ENCODE measurements at places on chromosomes 6 and 20.

DNA sequence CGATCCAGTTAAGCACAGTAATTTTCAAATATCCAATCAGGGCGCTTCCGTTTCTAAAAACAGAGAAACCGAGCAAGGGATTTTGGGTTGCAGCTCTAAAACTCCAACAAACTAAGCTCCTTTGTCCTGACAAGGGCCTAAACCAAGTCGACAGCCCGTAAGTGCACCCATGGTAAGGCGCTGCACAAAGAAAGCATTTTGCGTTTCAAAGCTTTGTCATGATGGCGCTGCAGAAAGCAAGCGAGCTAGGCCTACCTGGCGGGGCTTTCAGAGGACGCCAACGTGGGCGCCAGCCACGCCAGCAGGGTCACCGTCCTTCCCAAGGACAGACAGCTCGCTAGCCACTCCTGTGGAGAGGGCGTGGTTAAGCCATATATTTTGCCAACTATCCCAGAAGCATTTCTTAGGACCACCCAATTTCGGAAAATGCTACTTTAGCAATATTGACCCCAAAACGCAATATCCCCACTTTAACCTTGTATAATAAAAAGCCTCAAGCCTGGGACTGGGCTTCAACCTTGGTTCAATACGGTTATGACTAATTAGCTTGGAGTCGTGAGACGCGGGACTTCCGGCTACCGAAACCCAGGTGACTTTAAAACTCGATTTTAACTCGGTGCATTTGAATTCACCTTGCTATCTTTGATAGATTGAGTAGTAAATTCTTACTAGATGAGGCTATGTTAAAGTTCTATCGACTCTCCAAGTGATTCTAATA, 53.8 kb downstream of the TRIM38 start:
- DNase-seq = no peak

GRCh38 chr6:3912361-3913076, 63.3 kb downstream of the FAM50B start:
- no peak for DNase-seq

GRCh38 chr6:111361648-111362047, 121.4 kb downstream of the REV3L start:
- no peak for DNase-seq

DNA sequence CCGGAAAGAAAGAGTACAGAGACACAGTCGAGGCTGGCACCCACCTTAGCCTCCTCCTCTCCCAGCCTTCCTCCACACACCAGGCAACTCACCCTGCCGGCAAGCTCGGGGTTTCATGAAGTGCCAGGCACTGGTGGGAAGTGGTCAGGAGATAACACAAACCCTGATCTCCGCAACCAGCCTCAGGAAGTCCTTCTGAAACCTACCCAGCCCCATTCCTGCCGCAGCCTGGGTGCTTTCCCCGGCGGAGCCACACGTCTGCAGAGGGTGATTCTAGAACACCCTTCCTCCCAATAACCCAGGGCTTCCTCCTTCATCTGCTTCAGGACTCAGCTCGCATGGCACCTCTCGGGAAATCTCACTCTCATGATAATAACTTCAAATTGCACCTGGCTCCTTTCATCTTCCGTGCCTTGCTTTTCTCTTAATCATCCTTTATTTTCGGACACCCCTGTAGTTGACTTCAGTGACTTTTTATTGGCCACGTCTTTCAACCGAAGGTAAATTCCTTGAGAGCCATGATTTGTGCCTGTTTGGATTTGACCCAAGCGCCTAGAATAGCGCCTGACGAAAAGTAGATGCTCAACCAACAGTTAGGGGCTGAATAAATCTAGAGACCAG, 8.7 kb upstream of the HLA-E start:
- DNase-seq = no peak

GRCh38 chr6:158573542-158573931, 13.6 kb downstream of the TMEM181 start:
- no peak for DNase-seq

DNA sequence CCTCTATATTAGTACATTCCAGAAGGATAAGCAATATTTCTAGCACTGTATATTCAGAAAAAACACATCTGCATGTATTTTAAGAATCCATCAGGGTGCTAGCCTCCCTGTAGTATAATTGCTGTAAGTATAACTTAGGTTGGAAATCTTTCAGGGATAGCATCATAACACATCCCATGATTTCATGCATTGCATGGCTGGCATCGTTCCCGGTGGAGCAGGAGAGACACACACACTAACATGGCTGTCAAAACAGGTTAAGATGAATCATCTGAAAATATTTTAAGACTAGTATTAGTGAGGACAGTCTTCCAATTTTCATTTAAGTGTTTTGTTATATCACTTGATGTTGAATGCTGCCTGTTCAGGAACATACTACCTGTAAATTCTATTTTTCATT, 32.1 kb upstream of the CENPW start:
- no peak for DNase-seq

GRCh38 chr6:34259529-34260069, 10.8 kb upstream of the SMIM29 start:
- no peak for DNase-seq

GRCh38 chr6:71181565-71181964, 107.0 kb upstream of the OGFRL1 start:
- no peak for DNase-seq

DNA sequence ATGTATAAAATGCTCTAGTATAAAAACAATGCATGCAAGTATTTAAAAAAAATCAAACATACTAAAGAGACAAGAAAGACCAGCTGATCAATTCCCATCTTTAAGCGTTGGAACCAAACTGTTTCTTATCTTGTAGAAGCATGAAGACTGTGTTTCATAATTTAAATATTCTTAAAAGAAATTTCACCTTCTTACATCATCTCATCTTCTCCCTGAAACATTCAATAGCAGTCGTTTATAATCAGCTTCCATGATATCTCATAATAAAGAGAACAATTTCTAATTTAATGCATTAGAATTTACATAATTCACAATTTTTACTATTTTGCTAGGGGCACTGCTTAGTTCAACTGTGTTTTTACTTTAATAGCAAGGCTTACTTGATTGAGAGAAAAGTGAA, 468.1 kb upstream of the MARCKS start:
- DNase-seq = no peak

- no peak for DNase-seq
These were observed 30.9 kb downstream of the MYH7B start for GRCh38 chr20:34986311-34987287.

DNA sequence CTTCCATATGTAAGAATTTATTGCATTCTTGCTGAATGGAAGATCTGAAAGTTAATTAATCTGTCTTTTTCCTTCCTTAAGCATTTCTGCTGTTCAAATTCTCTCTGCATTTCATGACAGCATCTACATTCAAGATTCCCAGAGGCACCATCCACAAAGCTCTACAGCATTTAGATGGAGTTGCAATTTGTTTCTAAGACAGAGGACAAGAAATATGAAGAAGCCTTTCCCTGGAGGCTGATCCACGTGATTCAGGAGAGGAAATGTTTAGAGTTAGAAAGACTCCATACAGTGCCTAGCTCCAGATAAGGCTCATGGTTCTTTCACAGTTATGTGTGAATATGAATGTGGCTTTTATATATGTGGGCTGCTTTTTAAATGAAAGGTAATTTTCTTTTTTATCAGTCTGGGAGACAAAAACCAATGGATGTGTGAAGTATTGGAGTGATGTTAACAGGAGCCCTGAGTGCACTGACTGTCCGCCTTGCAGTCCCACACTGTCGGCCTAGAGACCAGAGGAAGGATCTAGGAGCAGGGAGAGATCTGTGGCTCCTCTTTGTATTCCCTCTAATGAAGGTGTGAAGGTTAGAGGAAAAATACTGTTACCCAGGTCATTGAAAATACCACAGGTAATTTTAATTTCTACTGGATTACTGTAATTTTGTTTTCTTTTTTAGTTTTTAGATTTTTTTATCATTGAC, 686.6 kb upstream of the GJE1 start:
- DNase-seq = no peak

DNA sequence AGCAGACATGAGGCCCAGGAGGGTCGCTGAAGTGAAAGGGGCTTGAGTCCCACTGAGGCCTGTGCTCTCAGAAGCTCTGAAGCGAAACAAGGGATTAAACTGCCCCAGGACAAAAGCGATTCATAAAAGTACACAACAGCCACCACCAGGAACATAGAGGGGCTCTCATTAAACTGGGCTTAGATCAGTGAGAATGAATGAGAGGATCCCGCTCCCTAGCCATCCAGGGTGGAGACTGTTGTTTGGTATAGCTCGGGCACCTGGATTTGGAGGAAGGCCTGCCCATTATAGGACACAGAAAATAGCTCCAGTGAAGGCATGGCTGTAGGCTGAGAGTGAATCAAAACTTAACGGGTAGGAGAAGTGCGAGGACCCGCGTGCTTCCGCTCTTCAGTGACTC, 91.6 kb upstream of the TAB2 start:
- DNase-seq = no peak

DNA sequence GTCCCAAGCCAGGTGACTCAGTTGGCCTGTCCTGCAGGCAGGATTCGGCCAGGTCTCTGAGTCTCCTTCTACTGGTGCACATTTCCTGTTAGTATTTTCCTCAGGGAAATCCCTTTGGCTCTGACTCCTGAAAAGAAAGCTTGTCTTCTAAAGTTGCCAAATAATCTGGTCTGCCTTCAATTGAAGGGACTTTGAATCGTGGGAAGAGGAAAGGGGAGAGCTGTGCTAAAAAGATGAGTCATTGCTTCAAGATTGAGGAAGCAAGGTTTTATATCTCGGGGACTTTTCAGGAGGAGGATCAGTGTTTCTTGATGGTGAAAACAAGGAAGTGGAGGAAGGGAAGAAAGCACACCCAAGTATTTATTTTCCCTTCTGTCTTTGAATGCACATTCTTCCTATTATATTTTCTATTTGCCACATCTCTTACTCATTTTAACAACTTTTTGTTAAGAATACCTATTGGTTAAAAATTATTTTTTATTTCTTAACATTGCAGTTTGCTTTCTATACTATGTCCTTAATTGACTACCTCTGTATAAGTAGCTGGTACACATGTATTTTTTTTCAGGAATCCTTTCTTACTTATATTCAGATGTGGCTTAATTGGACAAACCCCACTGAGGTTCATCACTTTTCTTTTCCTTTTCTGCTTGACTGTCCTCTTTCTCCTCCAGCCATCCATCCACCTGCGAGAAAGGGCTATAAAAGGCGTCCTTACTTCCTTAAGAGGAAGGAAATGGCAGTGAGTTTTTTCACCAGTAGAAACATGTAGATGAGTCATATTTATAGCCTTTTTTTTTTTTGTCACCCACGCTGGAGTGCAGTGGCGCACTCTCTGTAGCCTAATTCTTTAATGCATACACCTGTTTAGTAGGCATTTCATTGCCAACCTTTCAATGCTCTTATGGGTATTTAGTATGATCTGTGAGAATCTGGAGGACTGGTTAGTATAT, 15.0 kb upstream of the IFNGR1 start:
- DNase-seq = no peak

- DNase-seq = no peak
These were observed 20.1 kb downstream of the HECA start for GRCh38 chr6:139154881-139155547.

DNA sequence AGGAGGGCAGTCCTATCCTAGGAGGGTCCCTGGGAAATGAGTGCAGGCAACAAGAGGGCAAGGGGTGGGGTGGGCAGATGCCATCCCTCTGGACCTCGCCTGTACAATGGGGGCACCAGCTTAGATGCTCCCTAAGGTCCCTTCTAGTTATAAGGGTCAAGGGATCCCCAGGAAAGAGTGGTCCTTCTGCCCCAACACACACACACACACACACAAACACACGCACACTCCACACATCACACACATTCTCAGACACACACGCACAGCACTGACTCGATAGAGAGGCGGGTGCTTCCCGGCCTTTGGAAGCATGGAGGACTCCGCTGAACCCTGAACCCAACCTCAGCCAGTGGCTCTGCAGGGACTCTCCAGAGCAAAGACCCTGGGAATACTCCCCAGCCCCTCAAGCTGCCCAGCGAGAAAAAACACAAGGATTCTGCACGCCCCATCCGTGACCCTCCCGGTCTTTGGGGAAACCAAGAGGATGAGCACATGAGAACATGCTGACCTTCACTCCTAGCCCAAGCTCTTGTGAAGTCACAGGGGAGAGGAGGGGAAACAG, 64.6 kb downstream of the MDGA1 start:
- no peak for DNase-seq

- no peak for DNase-seq
These were observed 538.7 kb upstream of the ID4 start for GRCh38 chr6:19298421-19298820.

DNA sequence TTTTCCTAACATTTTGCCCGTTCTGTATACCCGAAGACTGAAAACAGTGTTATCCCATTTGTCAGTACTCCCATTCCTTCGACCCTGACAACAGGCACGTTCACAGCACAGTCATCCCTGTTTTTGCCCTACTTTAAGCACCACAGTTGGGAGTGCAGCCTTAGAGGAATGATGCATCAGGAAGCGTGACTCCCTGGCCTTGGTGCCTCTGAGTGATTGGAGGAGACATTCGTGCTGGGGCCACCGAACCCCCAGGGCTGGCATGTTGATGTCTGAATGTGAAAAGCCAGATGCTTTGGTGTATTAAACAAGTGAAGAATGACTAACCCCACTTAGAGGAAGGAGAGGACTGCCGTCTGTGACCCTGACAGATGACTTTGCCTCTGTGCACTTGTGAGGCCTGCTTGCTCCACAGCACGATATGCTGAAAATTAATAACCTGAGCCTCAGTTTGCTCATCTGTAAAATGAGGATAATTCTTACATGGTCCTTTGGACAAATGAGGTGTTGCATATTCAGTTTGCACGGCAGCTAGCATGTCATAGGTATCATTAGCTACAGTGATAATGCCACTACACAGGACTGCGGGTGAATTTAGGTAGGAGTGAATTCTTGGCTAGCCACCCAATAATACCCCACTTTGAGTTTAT, 36.0 kb downstream of the STK35 start:
- DNase-seq = no peak

DNA sequence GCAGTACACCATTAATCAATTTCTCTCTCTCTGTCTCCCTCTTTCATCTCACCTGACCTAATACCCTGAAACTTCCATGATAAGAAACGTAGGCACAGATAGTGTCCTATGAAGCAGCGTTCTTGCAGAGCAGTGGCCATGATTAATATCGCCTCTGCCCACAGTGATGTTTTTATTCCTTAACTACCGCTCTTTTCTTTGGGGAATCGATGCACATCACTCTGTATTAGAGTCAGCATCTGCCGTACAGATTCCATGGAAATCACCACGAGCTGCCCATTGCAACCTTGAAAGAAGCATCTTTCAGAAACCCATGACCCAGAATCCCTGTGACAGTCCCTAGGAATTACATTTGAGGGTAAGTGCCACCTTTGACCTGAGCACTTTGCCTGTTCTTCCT, 152.0 kb upstream of the ECI2 start:
- no peak for DNase-seq

DNA sequence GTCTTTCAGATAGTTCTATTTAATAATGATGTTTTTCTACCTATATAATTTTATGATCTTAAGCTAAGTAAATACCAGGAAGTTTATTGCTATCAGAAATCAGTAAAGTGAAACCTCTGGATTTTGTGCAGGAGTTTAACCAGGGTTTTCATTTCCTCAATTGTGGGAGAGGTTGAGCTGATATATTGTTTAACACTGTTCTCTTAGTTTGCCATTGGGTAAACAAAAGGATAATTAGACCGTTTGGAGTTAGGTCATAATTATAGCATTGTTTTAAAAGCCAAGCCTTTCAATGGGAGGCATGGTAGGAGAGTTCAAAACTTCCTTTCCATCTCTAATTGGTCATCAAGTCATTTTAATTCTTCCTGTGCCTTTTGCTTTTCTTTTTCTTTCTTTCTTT, 58.7 kb downstream of the STXBP5 start:
- no peak for DNase-seq

- no peak for DNase-seq
These were observed 30.2 kb downstream of the KLHL31 start for GRCh38 chr6:53635322-53635721.

- DNase-seq = no peak
These were observed 464.2 kb downstream of the QKI start for GRCh38 chr6:163878698-163879097.

Measured in hypothalamus (tissue), 51 donors.